Substantia nigra (tissue), 51 donors: ENCODE measurements at places on chromosomes 12 and 14.

DNA sequence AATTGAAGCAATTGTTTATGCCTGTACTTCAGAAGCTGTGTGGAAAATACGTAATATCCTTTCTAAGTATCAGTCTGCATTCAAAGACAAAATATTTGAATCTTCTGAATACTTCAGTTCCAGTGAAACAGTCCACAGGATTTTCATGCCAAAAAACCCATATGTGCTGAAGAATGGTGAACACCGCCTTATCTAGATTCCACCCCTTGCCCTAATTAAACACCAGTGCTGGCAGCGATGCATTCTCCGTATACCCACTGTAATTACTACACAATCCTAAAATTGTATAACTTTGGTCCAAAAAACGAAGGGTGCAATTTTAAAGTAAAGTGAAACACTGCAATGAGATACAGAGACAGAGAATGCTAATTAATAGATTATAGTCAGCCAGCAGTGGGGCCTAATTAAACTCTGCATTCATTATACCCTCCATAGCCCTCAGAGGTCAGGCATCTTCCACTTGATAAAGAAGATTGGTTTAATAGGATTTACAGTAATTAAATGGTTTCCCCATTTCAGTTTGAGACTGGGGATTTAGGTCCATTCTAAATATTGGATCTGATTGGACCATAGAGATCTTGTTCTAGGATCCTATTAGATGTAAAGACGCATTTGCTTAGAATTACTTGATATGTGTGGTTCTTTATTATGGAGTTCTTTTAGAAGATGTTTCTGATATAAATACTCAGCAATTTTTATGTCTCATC, 43.9 kb downstream of the ERC1 start:
- DNase-seq = no peak

- DNase-seq = no peak
Observed at GRCh38 chr14:100413699-100414098, 90.6 kb downstream of the SLC25A47 start.

DNA sequence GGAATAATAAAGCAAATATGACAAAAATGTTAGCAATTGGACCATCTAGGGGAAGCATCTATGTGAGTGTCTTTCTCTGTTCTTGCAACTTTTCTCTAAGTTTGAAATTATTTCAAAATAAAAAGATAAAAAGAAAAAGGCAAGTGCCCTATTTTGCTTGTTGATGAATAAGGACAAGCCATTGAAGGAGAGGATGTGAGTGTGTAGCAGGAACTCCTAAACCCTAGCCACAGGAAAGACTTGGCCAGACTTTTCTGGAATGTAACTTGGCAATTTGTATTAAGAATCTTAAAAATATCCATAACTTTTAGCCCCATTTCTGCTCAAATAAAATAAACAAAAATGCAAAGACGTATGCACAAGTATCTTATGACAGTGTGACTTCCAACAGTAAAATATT, 279.4 kb downstream of the CACNA1C start:
- DNase-seq = no peak

DNA sequence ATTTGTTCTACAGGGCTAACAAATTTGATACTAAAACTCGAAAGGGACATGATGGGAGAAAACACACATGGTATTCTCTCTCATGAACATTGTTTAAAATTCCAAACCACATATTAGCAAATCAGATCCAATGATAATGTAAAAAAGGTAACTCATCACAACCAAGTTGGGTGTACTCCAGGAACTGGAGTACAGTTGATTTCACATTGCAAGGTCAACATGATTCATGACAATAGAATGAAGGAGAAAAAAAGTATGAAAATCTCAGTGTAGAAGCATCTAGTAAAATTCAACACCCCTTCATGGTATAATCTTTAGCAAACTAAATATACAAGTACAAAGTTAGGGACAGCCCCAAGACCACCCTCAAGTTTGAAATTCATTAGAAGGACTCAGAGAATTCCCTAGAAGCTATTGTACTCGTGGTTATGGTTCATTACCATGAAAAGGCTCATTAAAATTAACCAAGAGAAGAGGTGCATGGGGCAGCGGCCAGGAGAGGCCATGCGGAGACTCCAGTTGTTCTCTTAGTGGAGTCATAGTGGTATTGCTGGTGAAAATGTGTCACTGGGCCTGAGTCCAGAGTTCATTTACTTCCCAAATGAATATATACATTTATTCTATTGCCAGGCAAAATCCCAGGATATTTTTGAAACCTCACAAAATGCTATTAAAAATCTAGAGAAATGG, 3.1 kb upstream of the CDCA4 start:
- no peak for DNase-seq

- no peak for DNase-seq
Observed at GRCh38 chr12:124545508-124546418, 21.6 kb downstream of the NCOR2 start.

GRCh38 chr12:57090490-57090889, 1.6 kb downstream of the NAB2 start:
- no peak for DNase-seq

DNA sequence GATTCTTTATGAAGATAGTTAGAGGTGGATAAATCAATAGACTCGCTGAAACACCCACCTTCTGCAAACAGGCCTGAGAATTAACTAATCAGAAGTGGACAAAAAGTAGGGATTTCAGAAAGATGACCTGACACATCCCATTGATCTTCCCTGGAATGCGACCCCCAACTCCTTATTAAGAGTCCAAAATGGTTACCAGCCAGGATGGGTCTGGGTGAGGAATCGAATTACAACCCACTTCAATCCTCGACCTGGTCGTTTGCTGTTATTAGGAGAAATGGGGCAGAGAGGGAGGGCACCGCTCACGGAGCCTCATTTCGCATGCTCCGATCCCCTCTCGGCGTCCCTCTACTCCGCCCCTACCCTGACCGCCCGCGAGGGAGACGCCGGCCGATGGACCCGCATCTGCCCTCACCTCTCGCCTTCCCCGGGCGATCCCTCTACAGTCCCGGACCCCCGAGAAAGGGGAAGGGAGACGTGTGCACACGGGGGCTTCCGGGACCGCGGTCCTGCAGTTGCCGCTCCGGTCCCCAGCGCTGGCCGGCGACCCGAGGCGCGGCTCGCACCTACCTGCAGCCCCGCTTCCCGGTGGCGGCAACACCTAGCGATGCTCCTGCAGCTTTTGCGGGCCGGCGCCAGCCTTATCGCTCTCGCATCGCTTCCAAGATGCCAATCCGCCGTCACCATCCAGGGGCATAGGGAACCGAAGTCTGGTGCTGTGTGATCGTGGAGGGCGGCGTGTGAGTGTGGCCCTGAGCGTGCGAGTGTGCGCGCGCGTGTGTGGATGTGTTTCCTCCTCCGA, 69.3 kb upstream of the USP15 start:
- no peak for DNase-seq

DNA sequence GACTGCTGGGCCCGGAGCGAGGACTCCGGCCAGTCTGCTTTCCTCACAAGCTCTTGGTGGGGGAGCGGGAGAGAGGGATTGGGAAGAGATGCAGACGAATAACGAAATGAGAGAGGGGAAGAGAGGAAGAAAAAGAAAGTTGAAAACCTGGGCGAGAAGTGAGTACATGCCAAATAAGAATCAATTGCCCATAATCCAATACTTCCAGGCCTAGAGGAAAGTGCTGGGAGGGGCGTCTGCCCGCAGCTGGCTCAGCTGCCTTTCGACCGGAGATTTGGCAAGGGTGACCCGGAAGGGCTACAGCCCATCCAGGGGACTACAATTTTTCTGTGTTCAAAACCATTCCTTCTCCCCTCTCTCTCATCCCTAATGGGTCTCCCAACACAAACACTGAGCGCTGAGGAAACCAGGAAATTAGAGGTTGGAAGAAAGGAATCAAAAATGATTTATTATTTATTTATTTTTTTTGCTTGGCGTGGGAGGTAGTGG, 4.9 kb downstream of the NKX2-1 start:
- DNase-seq = no peak

- DNase-seq = no peak
Observed at GRCh38 chr12:20505056-20505455, 136.7 kb downstream of the PDE3A start.

DNA sequence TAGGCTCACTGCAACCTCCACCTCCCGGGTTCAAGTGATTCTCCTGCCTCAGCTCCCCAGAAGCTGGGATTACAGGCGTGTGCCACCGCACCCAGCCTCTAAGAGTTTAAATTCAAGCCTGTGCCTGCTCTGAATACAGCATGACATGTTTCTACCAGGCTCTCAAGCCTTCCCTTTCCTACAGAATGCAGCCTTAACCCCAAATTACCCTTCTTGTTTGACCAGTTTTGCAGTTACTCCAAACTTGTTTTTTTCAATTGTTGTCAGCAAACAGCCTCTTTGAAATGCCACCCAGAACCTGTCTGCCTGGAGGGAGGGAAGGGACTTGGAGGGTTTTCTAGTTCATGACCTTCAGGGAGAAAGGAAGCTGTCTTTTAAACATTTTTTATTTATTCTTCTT, 15.4 kb downstream of the GLTP start:
- no peak for DNase-seq

DNA sequence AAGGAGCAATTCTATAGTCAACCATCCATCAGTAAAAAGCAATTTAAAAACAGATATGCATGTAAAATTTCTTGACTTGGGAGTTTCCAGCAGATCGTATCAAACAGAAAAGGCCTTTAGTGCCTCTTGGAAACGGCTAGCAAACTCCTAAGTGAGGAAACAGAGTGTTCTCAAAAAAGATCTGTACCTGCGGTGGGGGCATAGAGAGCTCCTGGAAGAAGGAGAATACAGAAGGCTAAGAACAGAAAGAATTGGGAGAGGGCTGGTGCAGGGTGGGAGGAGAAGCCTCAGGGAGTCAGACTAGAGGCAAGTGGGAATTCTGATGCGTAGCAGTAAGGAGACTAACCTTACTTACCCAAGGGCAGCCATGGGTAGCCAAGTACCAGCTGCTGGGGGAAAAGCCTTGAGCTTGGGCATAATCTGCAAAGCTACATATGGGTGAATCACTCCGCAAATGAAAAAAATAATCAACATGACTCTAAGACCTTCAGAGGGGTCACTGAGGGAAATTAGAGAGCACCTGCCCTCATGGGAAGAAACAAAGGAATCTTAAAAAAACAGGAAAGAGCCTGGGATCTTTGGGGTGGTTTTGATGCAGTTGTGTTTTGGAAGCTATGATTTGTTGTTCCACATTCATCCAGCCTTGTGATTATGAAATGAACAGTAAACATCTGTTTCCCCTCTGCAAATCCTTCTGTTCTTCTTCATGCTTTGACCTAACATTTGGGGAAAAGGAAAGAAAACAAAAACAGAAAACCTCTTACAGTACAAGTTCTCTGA, 10.4 kb downstream of the RHOJ start:
- DNase-seq = no peak

- DNase-seq = no peak
Observed at GRCh38 chr12:100877776-100878175, 83.2 kb downstream of the ANO4 start.

DNA sequence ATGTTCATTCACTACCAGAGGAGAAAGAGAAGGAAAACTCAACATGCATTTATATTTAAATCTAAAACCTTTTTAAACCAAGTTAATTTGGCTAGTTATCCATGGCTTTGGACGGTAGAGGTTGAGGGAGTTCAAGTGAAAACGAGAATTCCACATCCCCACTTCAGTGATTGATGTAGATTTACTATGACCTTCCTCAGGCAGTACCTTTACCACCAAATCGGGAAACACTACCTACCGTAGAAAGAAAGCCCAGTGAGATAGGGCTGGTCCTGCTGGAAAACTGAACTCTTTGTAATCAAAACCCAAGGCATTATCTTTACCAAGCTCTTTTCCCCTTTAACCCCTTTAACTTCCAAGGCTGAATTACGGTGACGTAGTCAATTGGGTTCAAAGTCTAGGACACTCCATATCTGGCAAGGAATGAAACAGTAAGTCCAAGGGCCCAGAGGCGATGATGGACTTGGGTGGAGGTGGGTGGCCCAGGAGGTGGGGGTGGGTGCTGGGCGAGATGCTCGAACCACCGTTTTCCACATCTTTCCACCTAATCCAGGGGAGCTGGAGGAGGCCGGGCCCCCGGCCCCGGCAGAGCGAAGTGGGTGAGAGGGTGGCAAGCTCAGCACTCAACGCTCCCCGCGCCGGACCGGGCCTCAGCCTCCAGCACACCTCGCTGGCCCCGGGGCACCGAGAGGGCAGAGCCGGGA, 618 bp downstream of the SEC23A start:
- DNase-seq = no peak

- DNase-seq = no peak
Observed at GRCh38 chr12:53343969-53344368, 7.8 kb upstream of the SP7 start.

DNA sequence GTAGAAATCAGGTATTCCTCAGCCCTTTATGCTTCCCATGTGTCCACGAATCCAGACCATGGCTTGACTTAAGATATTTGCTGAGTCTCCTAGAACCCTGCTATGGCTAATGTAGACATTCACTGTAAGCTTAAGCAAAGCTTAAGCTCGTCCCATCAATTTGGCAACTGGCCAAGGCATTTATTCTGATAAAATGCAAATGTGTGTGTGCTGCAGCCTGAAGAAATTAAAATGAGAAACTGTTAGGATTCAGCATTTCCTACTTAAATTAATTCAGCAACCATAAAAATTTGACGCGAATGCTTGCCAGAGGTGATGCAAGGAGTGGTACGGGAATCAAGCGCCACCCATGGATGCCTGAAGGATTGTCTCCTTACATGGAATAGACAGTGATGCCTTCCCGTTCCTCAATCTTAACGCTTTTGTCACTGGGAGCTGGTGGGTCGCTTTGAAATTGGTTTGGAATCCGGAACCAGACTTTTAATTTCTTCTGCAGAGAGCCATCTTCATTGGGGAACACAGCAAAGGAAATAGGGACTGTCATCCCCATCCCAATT, 13.2 kb downstream of the HEBP1 start:
- DNase-seq = no peak

GRCh38 chr14:20418501-20418909, 5.2 kb upstream of the TEP1 start:
- no peak for DNase-seq

DNA sequence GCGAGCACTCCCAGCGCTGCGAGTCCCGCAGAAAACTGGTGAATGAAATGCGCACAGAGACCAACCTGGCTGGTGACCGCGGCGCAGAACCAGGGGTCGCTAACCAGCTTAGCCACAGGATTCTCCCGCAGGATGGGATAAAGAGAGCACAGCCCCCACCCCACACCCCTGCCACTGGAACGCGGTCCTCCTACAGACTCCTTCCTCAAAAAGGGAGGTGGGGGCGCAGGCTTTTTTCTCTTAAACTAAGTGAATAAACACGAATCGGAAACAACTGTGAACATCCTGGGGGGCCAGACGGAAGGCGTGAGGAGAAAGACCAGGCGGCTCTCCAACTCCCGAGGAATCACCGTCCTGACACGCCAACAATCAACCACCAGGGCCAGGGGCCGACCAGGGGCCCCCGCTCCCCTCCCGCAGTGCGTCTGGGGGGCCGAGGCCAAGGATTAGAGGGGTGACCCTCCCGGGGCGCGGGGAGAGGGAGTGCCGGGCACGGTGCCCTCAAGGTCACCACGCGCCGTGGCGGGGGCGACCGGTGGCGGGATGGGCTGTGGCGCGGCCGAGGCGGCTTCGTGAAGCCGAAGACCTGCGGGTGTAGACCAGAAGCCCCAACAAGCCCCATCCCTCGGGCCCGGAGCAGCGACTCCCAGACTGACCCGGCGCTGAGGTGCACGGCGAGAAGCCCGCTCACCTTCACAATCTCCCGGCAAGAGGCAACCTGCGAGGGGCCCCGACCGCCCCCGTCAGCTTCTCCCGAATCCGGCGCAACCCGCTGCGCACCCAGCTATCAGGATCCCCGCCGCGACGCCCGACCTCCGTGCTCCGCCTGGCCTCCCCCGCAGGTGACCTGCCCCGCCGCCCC, 704 bp downstream of the ATP2B1 start:
- peak; percentile 24 for DNase-seq
